Posterior vena cava (tissue), 2 donors: ENCODE measurements at places on chromosomes 3 and 15.

GRCh38 chr15:66108483-66109265, 144.9 kb downstream of the MEGF11 start:
- DNase-seq: no peak

GRCh38 chr3:175477651-175478224, 618.6 kb downstream of the NAALADL2 start:
- DNase-seq: no peak

DNA sequence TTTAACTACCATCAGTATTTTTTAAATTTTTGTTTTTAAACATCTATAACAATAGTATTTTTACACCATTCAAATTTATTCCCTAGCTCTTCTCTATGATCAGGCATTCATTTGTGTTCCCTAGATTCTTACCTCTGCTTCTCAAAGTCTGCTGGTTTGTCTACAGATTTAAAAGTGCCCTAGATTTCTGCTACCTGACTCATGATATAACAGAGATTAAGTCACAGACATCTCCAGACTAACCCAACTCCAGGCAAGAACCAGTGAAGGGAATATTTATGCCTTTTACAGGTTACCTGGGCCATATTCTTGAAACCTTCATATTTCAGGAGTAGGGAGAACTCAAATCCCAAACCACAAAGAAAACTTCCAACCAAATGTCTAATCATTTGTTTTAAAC, 38.8 kb downstream of the ADAM10 start:
- DNase-seq: no peak

DNA sequence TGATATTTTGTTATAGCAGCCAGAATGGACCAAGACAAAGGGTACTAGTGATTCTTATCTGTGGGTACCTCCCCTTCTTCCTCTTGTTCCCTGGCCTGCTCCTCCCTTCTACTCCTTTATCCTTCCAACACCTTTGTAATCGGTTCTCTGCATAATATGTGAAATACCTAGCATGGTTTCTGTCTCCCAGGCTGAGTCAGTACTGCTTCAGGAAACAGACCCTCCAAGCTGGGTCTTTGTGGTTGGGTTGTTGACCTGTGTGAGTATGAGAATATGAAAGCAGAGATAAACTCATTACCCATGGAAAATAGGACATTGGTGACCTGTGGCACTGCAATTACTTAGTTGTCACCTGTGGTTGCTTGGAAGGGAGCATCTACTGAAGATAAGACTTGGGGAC, 69.3 kb upstream of the KLF13 start:
- DNase-seq: no peak

DNA sequence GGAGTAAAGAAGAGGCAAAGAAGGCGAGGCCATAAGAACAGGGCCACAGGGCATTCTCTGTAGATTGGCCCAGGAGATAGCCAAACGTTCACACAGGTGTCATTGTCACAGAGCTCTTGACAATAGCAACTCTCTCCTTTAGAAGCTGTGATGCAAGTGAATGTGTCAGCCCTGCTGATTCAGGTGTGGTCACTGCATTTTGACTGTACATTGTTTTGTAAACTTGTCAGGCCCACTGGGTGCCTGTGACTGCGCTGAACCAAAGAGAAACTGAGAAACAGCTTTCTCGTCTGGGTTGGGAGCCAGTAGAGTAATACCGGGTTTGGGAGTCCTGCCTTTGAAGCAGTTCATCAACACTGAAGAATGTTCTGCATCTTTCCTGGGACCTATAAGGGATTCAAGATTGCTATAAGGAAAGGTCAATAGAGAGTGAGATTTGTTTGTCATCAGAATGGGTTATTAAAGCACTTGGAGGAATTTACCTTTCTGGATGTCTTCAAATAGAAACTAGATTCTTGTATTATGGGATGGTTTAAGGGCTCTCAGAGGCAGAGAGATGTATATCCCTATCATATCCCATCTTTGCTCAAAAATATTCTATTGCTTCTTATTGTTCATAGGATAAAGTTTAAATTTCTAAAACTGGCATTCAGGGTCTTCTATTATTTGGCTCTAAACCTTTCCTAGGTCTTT, 45.4 kb downstream of the TMEM45A start:
- DNase-seq: no peak

DNA sequence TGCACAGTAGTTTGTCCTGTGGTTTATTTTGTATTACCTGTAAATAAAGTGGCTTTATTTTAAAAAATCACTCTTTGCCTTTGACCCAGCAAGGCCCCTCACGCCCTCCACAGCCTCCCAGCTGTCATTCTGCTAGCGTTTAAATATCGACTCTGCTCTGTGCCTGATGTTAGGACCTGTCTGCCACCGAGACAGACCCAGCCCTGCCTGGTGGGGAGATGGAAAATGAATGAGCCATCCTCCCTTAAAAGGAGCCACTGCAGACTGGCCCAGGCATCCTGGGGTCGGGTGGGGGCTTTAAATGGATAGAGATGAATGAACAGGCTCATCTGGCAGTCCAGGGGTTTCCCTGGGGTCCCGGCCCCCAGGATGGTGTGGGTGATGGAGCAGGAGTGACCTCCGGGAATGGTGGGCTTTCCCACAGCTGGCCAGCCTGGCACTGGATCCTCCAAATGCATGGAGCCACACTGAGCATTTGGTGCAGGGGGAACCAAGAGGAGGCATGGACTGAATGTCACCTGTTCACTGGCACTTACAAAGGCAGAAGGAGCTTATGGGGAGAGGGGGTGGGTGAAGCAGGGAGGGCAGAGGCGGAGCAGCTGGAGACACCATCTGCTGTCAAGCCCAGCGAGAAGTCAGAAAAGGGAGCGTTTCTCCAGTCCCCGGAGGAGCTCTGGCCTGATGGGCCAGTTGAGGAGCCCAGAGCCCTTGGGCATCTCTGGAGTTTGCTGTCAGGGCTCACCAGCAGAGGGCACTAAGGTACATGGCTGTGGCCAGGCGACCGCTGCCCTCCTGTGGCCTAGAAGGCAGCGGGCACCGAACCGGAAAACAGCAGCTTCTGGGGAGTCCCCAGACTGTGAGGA, 11.9 kb downstream of the GRM2 start:
- DNase-seq: no peak
